ENCODE measurements at places on chromosomes 2 and 18. TPM values are rescaled to one million over a fixed set of nuclear protein-coding genes. Genes with fewer than 3 reads are reported as not detected.

DNA sequence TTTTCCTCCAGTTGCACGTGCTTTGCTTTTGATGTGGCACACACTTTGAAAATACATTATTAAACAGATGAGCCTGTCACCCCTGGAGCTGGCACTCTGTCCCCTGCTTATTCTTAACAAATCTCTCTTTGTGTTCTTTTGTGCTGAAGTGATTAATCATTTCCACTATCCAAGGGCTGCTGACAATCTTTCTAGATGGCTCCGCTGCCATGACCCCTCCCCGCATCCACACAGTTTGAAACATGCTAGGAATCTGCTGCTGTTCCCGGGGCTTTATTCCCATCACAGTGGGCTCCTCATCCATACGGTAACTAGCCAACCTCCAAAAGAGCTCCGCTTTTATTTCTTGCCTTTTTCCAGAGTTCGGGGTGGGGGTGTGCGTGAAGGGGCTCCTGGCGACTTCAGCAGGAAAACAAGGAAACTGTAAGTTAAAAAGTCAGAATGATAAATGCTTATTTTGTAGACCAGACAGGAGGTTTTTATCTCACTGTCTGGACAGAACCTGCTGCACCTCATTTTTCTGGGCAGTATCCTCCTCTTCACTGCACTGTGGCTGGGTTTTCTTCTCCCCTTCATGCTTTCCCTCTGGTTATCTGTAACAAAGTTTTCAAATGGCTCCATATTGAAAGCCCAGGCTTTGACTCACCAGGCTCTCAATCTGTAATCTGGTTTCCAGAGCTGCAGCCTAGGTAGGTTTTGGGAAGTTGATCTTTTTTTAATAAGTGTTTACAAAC is 319.7 kb downstream of the AFF3 start:
- no peak for DNase-seq

DNA sequence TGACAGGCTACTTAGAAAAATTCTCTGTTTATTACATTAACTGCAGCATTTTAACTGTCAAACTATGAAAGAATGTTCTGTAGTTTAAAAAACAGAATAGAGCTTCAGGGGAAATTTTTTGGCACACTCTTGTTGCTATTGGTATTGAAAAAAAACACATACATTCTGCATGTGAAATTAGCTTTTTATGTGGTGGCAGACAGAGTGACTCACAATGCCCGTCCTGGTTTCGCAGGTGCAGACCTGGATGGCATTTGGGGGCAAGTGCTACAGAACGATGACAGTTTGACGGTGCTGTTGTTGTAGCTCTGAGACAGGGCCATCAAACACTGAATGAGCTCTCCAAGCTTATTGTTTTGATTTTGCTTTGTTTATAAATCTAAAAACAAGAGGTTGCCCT is 105.0 kb upstream of the MAP3K20 start:
- DNase-seq = no peak

DNA sequence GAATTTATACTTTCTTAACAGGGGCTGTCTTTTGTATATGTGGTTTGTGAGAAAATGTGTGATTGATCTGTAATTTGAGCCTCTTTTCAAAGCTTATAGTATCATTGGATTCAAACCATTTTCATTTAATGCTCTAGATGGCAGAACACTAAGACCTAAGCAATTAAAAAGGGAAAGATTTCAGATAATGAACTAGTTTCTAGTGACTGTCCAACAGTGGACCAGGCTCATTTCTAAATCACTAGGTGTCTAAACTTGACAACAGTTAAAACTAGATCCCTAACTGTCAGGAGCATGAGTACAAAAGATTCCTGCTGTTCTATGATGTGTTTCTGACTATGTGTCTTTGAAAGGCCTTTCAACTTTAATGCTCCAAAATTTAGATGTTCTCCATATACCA is 54.6 kb downstream of the ANKRD44 start:
- DNase-seq = no peak

- peak; percentile 1 for DNase-seq
Measured at GRCh38 chr2:141329964-141330363, 800.9 kb downstream of the LRP1B start.

DNA sequence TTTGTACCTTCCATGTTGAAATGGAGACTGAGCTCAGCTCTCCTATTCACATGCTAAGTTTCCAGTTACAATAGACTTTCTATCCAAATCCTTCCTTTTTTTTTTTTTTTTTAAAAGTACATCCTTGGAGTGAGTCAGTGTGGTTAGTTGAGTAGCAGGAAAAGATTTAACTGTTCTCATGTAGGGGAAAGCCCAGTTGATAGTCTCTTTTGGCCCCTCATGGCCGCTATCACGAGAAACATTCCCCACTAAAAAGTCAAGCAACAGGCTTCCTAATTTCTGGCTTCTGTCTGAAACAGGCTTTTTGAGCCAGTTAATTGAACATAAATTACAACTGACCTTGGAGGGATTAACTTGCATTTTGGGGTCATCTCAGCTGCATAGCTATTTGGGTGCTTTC is 161.3 kb downstream of the MEIS1 start:
- no peak for DNase-seq

DNA sequence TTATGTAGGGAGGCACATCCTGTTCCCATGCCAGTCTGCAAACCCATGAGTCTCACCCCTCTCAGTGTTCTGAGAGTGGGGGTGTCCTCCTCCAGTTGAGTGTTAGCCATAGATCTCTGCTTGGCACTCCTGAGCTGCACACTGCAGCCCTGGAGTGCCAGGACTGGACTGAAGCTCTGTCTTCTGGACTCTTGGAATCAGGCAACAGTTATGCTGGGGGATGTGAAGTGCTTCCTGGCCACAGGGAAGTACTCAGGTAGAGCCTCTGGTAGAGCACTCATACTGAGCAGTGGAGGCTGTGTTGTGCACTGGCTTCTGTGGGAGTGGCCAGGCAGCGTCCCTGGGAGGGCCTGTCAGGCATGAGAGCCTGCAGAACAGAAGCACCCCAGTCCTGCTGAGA is 43.0 kb downstream of the SERPINB7 start:
- no peak for DNase-seq

DNA sequence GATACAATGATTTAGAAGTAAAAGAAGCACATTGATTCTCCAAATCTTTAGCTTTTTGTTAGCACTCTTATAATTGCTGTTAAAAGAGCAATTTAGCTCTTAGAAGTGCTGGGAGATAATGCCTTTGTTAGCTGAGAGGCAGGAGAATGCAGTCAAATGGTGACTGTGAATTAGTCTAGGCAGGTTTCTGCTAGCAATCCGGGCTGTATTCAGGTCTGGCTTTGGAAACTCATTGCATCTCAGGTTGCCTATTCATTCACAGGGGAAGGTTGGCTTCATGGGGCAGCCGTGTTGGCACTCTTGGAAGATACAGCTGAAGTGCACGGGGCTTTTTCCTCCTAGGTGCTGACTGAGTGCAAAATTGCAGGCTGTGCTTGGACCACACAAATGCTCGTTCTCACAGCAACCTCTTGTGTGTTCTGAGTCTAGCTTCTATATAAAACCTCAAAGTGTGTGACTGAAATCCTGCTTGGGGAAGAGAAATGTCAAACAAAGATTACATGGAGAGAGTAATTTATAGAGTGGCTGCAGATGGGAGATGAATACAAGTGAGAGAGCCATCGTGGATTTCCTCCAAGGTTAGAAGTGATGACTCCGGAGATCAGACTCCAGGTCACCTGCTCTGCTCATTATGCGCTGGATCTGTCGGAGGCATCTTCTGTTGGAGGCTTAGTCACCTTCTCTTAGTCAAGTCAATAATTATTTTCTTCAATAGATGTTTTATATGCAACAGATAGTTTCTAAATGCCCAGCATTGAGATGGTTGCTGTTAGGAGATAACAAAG is 167.8 kb downstream of the PMAIP1 start:
- DNase-seq = no peak

GRCh38 chr2:16637304-16637703 is 28.3 kb downstream of the CYRIA start:
- DNase-seq = no peak

DNA sequence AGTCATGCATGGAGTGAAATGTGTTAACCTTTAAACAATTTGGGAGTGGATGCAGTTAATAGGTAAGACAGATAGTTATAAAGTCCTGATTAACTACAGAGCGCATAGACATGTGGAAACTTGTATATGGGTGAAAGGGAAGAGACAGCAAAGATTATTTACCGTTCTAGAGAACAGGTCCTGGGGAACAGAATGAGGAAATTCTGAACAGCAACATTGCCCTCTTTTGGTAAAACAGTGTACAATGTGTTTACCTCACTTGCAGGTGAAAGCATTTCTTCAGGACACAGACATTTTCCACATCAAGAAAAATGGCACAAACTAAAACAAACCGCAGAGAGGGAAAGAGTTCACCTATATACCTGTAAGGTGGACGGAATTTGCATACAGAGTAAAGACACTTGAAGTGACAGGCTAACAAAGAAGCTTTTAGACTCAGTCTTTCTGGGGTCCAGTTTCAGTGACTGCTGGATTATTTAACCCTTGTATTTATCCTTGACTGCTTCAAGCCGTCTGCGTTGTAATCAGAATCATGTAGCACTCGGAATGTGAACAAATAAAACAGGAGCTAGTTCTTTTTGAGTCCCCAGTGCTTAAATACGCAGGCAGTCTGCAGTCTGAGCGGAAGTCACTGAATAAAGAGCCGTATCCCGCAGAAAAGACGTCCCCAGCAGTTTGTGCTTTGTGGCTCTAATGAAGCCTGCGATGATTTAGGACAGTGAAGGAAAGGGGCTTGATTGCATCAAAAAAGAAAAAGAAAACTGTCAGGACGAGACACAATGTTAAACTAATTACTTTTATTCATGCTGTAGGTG is 364.8 kb upstream of the GALNT5 start:
- DNase-seq = peak; percentile 44

- no peak for DNase-seq
Measured at GRCh38 chr2:224259831-224260230, 142.1 kb downstream of the FAM124B start.

DNA sequence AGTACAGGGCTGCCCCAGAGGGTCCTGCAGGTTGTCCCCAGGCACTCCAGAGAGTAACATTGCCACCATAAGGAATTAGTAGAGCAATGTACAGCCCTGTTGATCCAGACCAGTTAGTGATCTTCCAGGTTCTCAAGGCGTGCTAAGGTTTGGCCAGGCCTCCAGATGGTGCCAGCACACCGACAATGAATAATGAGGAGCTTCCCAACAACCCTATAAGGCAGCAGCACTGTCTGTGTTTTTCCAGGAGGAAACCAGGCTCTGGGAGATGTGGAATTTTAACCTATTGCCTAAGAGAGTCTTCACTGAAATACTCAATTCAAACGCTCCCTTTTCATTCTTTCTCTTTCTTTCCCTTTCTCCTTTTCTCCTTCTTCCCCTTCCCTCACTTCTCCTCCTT is 122.1 kb downstream of the MGAT5 start:
- no peak for DNase-seq

Gene OBSL1
- 47.0 TPM for total RNA-seq

Gene DSG2
- total RNA-seq = 23.3 TPM

Gene RAB6C
- total RNA-seq = not detected

Gene CPO
- 0.89 TPM for total RNA-seq

Gene KLHL14
- 0.30 TPM for total RNA-seq

Gene OTOS
- total RNA-seq = not detected

Gene PLA2R1
- 11.3 TPM for total RNA-seq

Gene IMMT
- 40.6 TPM for total RNA-seq
